ENCODE measurements at places on chromosomes 3 and 15. TPM values are rescaled to one million over a fixed set of nuclear protein-coding genes. Genes with fewer than 3 reads are reported as not detected.

DCLK3 gene
- total RNA-seq, result not detected

CA12 gene
- not detected for total RNA-seq

ATP13A5 gene
- not detected for total RNA-seq

LMAN1L gene
- total RNA-seq, result 0.43 TPM

GOLGA6L4 gene
- 4.2 TPM for total RNA-seq

GHRL gene
- total RNA-seq, result 0.70 TPM

IGDCC3 gene
- not detected for total RNA-seq

EPHB3 gene
- 1.1 TPM for total RNA-seq

TF gene
- total RNA-seq, result 0.65 TPM

ZBTB20 gene
- total RNA-seq, result 48.4 TPM

PLA2G4D gene
- total RNA-seq, result not detected

SCAMP5 gene
- total RNA-seq, result 0.88 TPM

SEMA5B gene
- 0.30 TPM for total RNA-seq

VPS39 gene
- total RNA-seq, result 98.5 TPM

CCDC13 gene
- total RNA-seq, result not detected

TEX264 gene
- 49.5 TPM for total RNA-seq

GP5 gene
- 6.3 TPM for total RNA-seq

GP9 gene
- total RNA-seq, result not detected

LRRC15 gene
- not detected for total RNA-seq

ELL3 gene
- total RNA-seq, result 0.80 TPM

NGLY1 gene
- 65.0 TPM for total RNA-seq

ALPK3 gene
- 0.40 TPM for total RNA-seq

LRRIQ4 gene
- total RNA-seq, result not detected

RARRES1 gene
- not detected for total RNA-seq

ETFA gene
- total RNA-seq, result 53.9 TPM

LAMB2 gene
- 0.79 TPM for total RNA-seq

MAP6D1 gene
- total RNA-seq, result 1.2 TPM

SI gene
- total RNA-seq, result not detected

PAQR5 gene
- total RNA-seq, result 0.07 TPM

PPP4R2 gene
- 53.3 TPM for total RNA-seq

TEX55 gene
- not detected for total RNA-seq
